NCI-H1436 (cell line): ENCODE measurements at places on chromosomes 11 and 22.

- no peak for DNase-seq
Observed at GRCh38 chr11:119659971-119660723, 68.9 kb downstream of the NECTIN1 start.

DNA sequence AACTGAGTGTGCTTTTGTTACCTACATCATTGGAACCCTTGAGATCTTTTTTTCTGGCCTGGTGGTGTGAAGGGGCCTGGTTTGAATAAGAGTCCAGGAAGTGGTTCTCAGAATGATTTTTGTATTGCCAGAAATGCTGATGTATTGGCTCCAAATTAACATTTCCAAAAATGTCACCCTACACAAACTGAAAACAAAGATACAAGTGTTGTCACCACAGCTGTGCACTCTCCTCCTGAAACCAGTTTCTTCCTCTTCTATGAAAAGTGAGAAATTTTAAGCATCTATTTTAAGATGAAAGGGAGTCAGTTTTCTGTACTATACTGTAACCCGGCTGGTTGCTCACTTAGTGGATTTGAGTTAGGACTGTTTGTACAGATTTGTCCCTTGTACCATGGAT, 218.8 kb downstream of the PGR start:
- DNase-seq, result no peak

DNA sequence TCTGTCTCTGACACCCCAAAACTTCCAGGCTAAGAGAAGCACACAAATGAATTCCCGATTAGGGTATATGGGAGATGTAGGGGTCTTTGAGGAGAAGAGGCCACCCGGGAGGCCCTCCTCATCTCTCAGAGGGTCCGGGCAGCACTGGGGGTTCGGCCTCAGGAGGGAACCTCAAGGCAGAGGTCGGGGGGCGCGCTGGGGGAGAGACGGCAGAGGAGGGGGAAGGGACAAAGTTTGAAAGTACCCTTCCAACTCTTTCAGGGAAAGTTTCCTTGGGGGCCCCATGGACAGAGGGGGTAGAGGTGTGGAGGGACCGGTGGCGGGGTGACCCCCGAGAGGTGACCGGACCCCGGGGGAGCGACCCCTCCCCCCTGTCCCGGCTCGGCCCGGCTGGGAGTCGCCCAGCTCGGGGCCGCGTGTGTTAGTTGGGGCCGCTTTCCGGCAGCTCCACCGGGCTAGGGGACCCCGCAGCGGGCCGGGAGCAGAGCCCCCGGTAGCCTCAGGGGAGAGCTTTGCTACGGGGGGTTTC, 3.3 kb upstream of the GCAT start:
- no peak for DNase-seq

GRCh38 chr11:32307913-32308312, 127.4 kb downstream of the WT1 start:
- DNase-seq, result no peak

DNA sequence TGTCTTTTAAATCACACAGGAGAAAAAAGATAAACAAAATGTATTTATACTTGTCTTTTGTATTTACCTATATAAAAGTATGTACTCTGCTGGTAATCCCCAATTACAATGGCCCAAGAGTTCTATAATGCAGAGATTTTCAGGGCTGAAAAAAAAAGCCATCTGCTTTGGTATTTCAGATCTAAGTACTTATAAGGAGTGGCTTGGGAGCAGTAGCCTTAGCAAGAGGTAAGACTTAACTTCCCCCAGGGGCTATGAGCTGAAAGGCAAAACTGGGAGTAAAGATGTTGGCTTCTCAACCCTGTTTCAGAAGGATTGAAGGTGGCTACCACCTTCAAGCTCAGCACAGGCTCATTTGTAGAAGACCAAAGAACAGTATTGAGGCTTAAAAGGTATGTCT, 35.3 kb upstream of the EP300 start:
- DNase-seq, result no peak

GRCh38 chr11:96228473-96228891, 114.5 kb downstream of the MAML2 start:
- DNase-seq, result no peak

DNA sequence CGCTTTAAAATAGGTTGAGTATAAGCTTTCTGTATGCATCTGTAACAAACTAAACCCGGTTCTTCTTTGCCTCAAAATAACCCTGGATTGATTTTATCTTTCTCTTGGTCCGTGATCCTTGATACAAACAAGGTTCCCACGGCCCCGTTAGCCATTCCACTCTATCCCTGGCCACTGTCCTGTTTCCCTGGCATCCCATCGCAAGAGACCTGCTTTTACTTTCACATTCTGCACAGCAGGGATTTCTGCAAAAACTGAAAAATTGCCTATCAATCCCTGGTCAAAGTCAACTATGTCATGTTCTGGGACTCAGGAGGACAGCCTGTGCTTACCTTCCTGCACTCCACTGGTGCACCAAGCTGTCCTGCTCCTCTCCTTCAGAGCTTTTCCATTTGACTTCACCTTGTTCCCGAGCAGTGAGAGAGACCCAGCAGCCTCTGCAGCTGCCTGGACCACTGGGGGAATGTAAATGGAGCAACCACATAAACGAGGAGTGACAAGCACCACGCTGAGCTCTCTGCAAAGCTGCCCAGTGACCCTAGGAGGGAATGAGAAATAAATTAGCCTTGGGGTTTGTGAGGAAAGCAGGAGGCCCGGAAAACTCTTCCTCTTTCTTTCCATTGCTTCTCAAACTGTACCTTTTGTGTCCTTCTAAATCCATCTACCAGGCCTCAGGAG, 175.9 kb downstream of the NTM start:
- no peak for DNase-seq
